Immature natural killer cell (primary cell): ENCODE measurements at places on chromosomes 3 and 15. TPM values are rescaled to one million over a fixed set of nuclear protein-coding genes. Genes with fewer than 3 reads are reported as not detected.

DNA sequence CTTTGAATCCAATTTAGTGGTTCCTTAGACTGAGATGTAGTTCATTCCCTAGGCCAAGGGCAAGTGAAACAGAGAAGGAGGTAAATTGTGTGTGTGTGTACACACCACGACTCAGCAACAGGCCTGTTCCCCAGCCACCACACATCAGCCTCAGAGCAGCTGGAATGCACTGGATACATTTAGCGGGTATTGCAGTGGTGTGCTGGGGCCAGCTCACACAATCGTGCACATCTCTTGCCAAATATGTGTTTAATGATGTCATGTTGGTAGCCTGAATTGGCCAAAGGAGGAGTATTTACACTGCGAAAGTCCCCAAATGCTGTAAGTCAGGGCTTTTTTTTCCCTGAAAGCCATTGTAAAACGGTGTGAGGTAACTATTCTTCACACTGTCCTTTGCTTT is 82.3 kb downstream of the RBPMS2 start:
- H3K4me3 ChIP-seq: no peak overlapping the region
- peak overlapping the region; percentile 2 for H3K27ac ChIP-seq
- DNase-seq: no peak
- H3K4me1 ChIP-seq: peaks cover 18% of the 10 kb centered on the region
- H3K36me3 ChIP-seq: peaks cover 6% of the 10 kb centered on the region
- peaks cover 1% of the 10 kb centered on the region for H3K27me3 ChIP-seq

- no peak overlapping the region for H3K27ac ChIP-seq
- H3K27me3 ChIP-seq: no peaks in the 10 kb centered on the region
- H3K4me1 ChIP-seq: no peaks in the 10 kb centered on the region
- H3K36me3 ChIP-seq: peaks cover 50% of the 10 kb centered on the region
- no peak for DNase-seq
- no peak overlapping the region for H3K4me3 ChIP-seq
Measured at GRCh38 chr3:171711461-171712170, 98.7 kb downstream of the PLD1 start.

- peaks cover 22% of the 10 kb centered on the region for H3K4me1 ChIP-seq
- DNase-seq: no peak
- no peaks in the 10 kb centered on the region for H3K27me3 ChIP-seq
Measured at GRCh38 chr3:44993471-44994205, 17.6 kb downstream of the EXOSC7 start.

- no peaks in the 10 kb centered on the region for H3K4me1 ChIP-seq
- peaks cover 5% of the 10 kb centered on the region for H3K27me3 ChIP-seq
- no peak overlapping the region for H3K27ac ChIP-seq
Measured at GRCh38 chr3:195601382-195601781, 17.6 kb upstream of the APOD start.

CHL1 gene
- not detected for polyA plus RNA-seq

GRCh38 chr15:63402498-63403253 is 21.0 kb upstream of the CA12 start:
- H3K4me3 ChIP-seq: no peak overlapping the region
- DNase-seq: peak; percentile 41

LSAMP gene
- not detected for polyA plus RNA-seq

MAGEL2 gene
- polyA plus RNA-seq: not detected

THSD4 gene
- not detected for polyA plus RNA-seq

PIK3R4 gene
- polyA plus RNA-seq: 26.3 TPM

SPG11 gene
- 26.1 TPM for polyA plus RNA-seq

DNA sequence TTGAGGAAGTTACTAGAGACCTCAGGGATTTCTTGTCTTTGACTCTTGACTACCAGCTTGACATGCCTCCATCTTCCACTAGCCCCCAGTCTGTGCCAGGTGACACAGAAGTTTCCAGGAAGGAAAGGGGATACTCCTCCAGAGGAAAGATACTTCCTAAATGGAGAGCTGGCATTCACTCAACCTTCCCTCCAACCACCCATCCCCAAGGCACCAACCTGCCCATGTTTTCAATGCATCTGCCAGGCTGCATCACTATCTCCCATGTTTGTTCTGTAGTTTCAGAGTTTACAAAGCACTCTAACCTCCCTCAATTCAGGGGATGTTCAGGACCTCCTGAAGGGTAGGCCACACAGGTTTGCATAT is 198.4 kb upstream of the LPP start:
- H3K4me3 ChIP-seq: no peak overlapping the region
- H3K27me3 ChIP-seq: no peaks in the 10 kb centered on the region
- no peak for DNase-seq

GRCh38 chr15:39493424-39494067 is 87.3 kb upstream of the THBS1 start:
- H3K27me3 ChIP-seq: peaks cover 14% of the 10 kb centered on the region
- DNase-seq: no peak
- peaks cover 3% of the 10 kb centered on the region for H3K36me3 ChIP-seq
- no peak overlapping the region for H3K4me3 ChIP-seq
- H3K4me1 ChIP-seq: peaks cover 55% of the 10 kb centered on the region

DNA sequence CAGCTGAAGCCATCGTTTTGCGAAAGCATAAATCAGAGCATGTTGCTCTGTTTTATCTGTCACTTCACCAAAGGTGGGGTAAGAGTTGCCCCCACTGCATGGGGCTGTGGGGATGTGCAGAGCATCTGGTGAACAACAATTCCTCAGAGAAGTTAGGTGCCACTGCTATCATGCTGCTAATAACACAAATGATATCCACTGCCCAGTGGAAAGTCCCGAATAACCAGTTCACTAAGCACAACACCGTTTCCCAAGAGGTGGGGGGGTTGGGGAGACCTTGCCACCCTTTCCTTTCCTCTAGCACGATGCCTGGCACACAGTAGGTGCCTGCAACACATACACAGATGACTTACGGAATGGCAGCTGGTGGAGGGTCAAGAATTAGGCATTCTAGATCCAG is 38.6 kb downstream of the FAM3D start:
- H3K27me3 ChIP-seq: peaks cover 3% of the 10 kb centered on the region
- no peaks in the 10 kb centered on the region for H3K36me3 ChIP-seq
- no peak overlapping the region for H3K4me3 ChIP-seq
- peaks cover 6% of the 10 kb centered on the region for H3K4me1 ChIP-seq
- DNase-seq: no peak

KY gene
- not detected for polyA plus RNA-seq

DNA sequence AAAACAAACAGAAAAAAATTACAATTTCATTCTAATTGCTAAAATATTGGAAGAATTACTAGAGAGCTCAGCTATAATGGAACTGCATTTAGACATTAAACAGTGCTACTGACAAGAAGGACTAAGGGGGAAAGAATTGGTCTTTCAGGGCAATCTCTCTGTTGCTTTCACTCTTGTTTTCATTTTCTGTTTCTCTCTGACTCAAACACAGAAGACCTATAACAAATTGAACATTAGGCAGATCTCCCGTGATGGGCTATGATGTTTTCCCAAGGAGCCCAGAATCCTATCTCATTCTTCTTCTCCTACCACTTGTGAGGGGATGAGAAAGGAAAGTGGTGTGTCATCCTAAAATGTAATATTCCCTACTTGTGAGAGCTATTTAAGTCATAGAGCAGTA is 358.0 kb upstream of the TGFBR2 start:
- no peak overlapping the region for H3K27ac ChIP-seq
- H3K4me1 ChIP-seq: peaks cover 8% of the 10 kb centered on the region
- no peak for DNase-seq
- H3K27me3 ChIP-seq: no peaks in the 10 kb centered on the region
- H3K4me3 ChIP-seq: no peak overlapping the region

GRCh38 chr3:157572559-157573270 is 69.5 kb upstream of the VEPH1 start:
- H3K36me3 ChIP-seq: no peaks in the 10 kb centered on the region
- no peaks in the 10 kb centered on the region for H3K27me3 ChIP-seq
- DNase-seq: peak; percentile 2
- H3K4me3 ChIP-seq: no peak overlapping the region

DNA sequence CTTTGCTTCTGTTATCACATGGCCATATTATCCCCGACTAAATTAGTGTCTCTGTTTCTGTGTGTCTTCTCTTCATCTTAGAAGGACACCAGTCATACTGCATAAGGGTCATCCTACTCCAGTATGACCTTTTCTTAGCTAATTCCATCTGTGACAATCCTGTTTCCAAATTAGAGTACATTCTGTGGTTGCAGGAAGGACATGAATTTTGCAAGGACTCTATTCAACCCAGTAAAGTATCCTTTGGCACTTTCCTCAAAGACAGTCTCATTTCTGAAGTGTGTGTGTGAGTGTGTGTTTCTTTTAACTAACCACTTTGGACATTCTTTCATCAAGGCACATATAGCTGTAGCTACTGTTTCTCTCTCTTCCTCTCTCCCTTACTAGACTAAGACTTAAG is 15.2 kb upstream of the MME start:
- peaks cover 3% of the 10 kb centered on the region for H3K4me1 ChIP-seq
- no peak overlapping the region for H3K4me3 ChIP-seq
- H3K27ac ChIP-seq: no peak overlapping the region
- no peak for DNase-seq
- no peaks in the 10 kb centered on the region for H3K27me3 ChIP-seq

DNA sequence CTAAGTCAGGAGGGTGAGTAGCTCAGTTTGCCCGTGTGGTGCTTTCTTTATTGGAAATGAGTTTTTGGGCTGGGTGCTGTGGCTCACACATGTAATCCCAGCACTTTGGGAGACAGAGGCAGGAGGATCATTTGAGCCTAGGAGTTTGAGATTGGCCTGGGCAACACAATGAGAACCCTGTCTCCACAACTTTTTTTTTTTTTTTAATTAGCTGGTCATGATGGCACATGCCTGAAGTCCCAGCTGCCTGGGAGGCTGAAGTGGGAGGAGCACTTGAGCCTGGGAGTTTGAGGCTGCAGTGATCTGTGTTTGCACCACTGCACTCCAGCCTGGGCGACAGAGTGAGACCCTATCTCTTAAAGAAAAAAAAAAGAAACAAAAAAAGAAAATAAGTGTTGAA is 174.9 kb downstream of the NSMCE3 start:
- H3K27me3 ChIP-seq: peaks cover 2% of the 10 kb centered on the region
- no peak overlapping the region for H3K27ac ChIP-seq
- DNase-seq: no peak
- peaks cover 11% of the 10 kb centered on the region for H3K4me1 ChIP-seq
- H3K36me3 ChIP-seq: peaks cover 8% of the 10 kb centered on the region

MST1R gene
- polyA plus RNA-seq: not detected
